ENCODE measurements at places on chromosomes 12 and 14.

DNA sequence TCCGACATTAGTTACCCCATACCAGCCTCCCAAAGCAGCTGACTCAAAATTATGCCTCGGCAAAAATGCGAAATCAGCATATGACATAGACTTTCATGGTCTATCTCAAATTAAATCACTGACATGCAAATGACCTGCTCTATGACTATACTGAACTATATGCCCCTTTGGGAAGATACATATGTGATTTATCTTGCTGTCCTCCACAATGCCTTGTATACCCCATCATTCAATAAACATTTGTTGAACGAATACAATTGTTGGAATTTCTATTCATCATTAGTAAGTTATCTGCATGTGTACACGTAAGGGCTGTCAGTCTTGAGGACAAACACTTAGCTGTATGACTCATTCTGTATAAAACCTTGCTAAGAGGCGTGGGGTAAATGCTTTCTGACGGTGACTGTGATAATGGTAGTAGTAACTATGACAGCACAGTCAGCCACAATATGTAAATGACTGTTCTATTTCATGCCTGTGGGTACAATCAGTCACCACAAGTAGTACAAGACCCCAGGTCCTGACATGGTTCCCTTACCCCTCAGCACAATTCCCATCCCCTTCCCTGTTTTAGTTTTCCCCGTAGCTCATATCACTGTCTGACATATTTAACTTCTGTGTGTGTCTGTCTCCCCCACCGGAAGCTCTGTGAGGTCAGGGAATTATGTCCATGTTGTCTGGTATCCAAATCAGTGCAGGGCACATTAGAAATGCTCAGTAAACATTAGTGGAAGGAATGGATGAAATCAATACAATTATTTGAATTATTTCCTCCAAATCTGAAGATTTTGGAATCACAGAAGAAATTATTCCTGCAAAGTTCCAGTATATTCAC is 42.8 kb downstream of the STXBP6 start:
- no peak for DNase-seq

DNA sequence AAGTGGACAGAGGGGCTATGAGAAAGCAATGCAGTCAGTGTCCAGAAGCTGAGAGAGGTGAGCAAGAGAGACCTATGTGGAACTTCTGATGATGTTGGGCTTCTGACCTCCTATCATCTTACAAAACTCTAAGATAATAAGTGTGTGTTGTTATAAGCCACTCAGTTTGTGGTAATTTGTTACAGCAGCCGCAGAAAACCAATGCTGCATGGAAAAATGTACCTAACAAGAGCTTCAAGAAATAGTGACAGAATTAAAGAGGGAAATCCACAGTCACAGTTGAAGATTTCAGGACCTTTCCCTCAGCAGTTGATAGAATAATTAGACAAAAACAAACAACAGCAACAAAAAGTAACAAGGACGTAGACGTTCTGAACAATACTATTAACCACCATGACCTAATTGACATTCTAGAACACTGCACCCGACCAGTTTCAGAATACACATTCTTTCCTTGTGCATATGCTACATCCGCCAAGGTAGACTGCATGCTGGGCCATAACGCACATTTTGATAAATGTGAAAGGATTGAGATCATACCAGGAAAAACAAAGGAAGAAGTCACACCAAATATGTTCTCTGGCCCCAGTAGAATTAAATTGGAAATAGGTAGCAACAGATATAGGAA is 1.8 kb upstream of the EVL start:
- no peak for DNase-seq

GRCh38 chr12:78118486-78118885 is 287.8 kb downstream of the NAV3 start:
- no peak for DNase-seq

DNA sequence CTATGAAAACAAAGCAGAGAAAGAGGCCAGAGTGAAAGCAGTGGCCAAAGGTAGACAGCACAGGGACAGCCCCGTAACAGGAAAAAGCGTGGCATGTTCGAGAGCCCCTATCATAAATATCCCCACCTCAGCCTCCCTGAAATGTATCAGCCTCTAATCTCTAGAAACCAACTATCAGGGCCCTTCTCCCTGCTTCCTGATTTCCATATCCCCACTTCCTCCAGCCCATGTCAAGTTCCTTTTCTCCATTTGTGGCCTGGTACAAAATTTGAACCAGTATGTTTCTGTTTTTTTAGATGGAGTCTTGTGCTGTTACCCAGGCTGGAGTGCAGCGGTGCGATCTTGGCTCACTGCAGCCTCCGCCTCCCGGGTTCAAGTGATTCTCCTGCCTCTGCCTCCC is 16.9 kb downstream of the DEPDC4 start:
- DNase-seq: no peak

- DNase-seq: no peak
Measured at GRCh38 chr12:90428465-90428864, 526.5 kb downstream of the CCER1 start.
